A549 treated with GW870086 at 1 μM for 4 hours (cell line): ENCODE measurements at places on chromosomes 6 and 20. TPM values are rescaled to one million over a fixed set of nuclear protein-coding genes. Genes with fewer than 3 reads are reported as not detected.

The CD24 gene
- 209 to 347 TPM (median 299 TPM) in 5 replicates for total RNA-seq

The SPTLC3 gene
- total RNA-seq = 0.06 to 0.21 TPM (median 0.09 TPM) in 3 of 5 replicates, not detected in the others

The SNAI1 gene
- total RNA-seq = 9.0 to 15.2 TPM (median 13.5 TPM) in 5 replicates

The MAPK13 gene
- total RNA-seq = 0.63 to 0.96 TPM (median 0.79 TPM) in 5 replicates

The SLC39A7 gene
- 103 to 113 TPM (median 109 TPM) in 5 replicates for total RNA-seq

The ADGRF4 gene
- 11.1 to 13.6 TPM (median 12.7 TPM) in 5 replicates for total RNA-seq

The PDE10A gene
- 24.4 to 28.4 TPM (median 27.9 TPM) in 5 replicates for total RNA-seq

The FKBP1C gene
- 1.8 to 2.5 TPM (median 2.0 TPM) in 5 replicates for total RNA-seq

The AVP gene
- total RNA-seq = not detected in 5 replicates

The HSPA1L gene
- total RNA-seq = 0.82 to 1.5 TPM (median 1.3 TPM) in 5 replicates

The POM121L2 gene
- not detected in 5 replicates for total RNA-seq

The MRPL2 gene
- total RNA-seq = 51.5 to 69.5 TPM (median 54.8 TPM) in 5 replicates

The HLA-G gene
- not detected in 5 replicates for total RNA-seq

The CLVS2 gene
- total RNA-seq = 0.07 to 0.32 TPM (median 0.15 TPM) in 5 replicates

The HEY2 gene
- total RNA-seq = 0.06 to 0.07 TPM (median 0.06 TPM) in 3 of 5 replicates, not detected in the others

The MYT1 gene
- 0.09 to 0.28 TPM (median 0.14 TPM) in 4 of 5 replicates, not detected in the other for total RNA-seq

The PM20D2 gene
- 9.7 to 16.3 TPM (median 13.6 TPM) in 5 replicates for total RNA-seq

The TJAP1 gene
- 14.8 to 20.2 TPM (median 18.9 TPM) in 5 replicates for total RNA-seq

The LAMA2 gene
- 0.31 to 1.2 TPM (median 0.41 TPM) in 5 replicates for total RNA-seq

The IPCEF1 gene
- 0.03 to 0.06 TPM (median 0.03 TPM) in 3 of 5 replicates, not detected in the others for total RNA-seq

The TRIM26 gene
- 26.9 to 28.8 TPM (median 28.0 TPM) in 5 replicates for total RNA-seq
